ENCODE measurements at places on chromosomes 5 and 9. TPM values are rescaled to one million over a fixed set of nuclear protein-coding genes. Genes with fewer than 3 reads are reported as not detected.

DMRT3 gene
- not detected for total RNA-seq

DNA sequence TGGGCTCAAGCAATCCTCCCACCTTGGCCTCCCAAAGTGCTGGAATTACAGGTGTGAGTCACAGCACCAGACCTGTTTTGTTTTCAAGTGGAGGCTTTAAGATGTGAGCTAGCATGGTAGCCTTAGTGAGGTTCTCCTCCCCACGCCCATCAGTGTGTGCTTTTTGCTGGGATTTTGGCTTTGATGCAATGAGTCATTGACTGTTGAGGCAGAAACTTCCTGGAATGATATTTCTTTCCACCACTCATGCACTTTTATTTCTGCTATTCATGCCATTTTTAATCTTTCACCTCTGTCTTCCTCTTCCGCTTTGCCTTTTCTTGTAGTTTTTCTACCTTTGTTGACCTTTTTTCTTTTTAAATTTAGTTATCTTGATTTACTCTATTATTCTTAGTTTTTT, 4.2 kb upstream of the NFIL3 start:
- no peak for DNase-seq

DNA sequence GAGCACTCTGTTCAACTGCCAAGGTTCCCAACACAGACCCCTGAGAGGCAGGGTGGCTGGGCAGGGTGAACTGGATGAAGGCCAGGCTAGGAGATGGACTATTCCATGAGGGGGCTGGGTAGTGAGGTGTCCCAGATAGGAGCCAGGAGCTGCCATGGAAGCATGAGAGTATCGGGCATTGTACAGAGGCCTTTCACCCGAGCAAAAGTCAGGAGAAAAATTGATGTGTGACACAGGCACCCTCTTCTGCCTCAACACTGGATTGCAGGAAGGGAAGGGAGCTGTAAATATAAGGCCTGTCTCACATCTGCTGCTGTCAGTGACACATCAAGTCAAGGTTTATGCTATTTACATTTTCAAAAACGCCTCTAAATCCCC, 74.6 kb downstream of the UBAP1 start:
- no peak for DNase-seq

PCDHA1 gene
- not detected for total RNA-seq

PTGES gene
- total RNA-seq: 4.8 TPM

DNA sequence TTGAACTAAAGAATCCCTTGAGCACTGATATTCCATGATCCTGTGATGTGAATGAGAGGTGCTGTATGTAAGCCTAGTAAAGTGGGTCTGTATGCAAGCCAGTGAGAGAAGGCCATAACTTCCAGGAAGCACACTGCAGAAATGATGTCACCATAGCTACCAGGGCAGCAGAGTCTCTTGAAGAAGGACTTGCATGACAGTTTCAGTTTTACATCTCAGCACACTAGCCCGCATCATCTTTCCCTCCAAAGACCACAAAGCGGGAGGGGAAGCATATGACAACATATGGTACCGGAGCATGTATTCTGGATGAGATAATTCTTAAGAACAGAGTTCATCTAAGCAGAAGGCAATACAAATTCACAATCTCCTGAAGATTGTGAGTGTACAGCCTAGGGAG, 37.6 kb upstream of the MAST4 start:
- DNase-seq: no peak

DNA sequence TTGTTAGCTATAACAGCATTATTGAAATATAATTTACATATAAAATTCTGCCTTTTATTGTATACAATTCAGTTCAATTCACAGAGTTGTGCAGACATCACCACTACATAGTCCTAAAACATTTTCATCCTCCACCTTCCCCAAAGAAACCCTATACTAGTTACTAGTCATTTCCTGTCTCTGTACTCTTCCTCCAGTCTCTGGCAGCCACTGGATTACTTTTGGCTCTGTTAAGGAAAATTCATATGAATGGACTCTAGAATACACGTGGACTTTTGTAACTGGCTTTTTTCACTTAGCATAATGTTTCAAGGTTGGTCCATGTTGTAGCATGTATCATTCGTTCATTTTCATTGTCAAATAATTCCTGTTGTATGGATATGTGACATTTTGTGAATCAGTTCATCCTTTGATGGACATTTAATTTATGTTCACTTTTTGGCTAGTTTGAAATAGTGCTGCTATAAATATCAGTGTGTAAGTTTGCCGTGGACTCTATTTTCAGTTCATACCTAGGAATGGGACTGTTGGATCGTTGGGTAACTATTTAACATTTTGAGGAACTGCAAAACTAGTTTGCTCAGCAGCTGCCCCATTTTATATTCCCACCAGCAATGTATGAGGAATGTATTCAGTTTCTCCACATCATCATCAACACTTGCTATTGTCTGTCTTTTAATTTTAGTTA, 9.7 kb downstream of the ICE1 start:
- DNase-seq: no peak

DNA sequence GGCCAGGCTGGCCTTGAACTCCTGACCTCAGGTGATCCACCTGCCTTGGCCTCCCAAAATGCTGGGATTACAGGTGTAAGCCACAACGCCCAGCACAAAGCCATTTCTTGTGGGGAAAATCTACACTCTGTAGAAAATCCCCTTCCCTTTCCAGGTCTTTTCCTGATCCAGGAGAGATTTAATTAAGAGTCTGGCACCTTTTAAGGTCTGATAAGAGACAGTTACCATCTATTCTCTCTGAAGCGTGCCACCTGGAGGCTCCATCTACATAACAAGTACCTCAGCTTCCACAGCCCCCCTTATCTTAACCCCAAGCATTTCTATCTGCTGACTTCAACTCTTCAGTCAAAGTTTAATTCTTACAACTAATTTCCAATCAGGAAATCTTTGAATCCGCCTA, 71.4 kb upstream of the CDK20 start:
- DNase-seq: no peak

ORM2 gene
- total RNA-seq: not detected

DNA sequence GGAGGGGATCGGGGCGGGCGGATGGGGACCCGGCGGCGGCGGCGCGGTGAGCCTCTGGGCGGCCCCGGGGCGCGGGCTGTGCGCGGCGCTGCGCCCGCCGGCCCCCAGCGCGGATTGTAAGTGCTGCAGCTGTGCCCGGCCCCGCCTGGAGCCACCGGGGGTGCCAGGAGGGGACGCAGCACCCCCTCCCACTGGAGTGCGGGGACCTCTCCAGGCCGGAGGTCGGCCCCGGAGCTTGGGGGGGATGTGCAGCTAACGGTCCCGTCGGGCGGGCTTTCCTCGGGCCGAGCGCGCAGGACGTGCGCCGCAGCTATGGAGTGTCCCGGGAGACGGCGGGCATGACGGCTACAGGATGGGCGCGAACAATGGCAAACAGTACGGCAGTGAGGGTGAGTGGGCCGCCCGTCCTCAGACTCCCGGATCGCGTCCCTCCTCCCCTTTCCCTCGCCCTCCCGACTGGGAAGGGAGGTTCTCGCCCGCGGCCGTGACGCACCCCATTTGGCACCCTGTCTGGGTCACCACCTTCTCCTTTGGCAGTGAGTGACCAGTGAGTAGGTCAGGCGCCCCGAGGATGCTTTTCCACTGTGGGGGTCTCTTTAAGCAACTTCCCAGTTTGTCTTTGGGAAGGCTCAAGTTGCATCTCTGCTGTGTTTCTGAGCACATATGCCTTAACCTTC, 483 bp downstream of the FBXL7 start:
- DNase-seq: peak; percentile 84

ENG gene
- 131 TPM for total RNA-seq

DNA sequence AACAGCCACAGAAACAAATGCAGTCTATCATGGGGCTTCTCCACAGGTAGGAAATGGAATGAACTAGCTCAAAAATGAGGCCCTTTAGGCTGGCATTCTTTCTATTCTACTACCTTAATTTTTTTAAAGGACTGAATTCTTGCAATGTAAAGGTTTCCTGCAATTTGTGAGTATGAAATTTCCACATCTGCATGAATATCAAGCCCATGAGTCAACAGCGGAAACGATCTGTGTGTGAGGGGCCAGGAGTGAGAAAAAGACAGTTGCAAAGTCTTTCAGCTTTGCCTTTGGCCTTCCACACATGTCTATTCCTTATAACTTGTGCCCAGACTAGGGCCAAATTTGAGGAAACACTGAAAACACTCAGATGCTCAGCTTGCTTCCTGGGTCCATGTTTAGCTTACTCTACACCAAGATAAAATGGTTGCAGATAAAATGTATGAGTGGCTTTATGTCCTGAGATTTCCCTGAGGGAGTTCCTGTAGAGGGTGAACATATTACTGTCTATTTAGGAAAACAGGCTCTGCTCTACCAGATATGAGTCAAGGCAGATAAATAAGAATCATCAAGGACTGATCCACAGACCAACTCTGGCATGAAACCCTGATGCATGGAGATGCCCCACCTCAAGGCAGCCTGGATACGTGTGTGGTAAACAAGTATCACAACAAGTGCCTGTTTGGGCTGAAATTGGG, 46.5 kb downstream of the RETREG1 start:
- DNase-seq: no peak

DNA sequence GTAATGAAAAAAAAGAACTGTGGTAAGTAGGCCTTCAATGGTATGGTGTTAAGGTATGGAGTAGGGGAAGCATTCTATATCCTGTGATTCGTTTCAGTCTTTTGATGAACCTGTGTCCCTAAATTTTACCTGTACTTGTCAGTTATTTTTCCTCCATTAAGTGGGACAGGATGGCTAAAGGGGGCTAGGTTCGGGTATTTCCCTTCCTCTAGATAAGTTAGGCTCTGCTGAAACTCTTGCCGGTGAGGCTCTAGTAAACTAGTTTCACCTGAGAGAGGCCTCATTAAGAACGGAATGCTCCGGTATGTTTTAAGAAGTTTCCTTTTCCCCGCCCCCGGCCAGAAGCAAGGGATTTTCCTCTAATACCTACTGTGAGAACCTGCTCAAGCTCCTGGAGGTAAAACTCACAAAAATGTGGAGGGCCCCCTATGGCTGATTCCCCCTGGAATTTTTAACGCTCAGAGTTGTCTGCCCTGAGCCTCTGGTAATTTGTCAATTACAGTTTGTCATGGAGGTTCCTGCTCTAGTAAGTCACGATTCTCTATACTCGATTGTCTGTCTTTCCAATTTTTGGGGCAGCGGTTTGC, 87.7 kb downstream of the MACIR start:
- no peak for DNase-seq

FGF10 gene
- 4.4 TPM for total RNA-seq

- DNase-seq: peak; percentile 85
Observed at GRCh38 chr5:180315762-180316212, 23.9 kb upstream of the MAPK9 start.

- no peak for DNase-seq
Observed at GRCh38 chr9:96344458-96345180, 38.9 kb downstream of the SLC35D2 start.

GRCh38 chr9:95505717-95506427, 10.9 kb downstream of the PTCH1 start:
- DNase-seq: peak; percentile 73

HMCN2 gene
- 5.7 TPM for total RNA-seq

LHX3 gene
- total RNA-seq: not detected

ADAMTS16 gene
- total RNA-seq: not detected

DNA sequence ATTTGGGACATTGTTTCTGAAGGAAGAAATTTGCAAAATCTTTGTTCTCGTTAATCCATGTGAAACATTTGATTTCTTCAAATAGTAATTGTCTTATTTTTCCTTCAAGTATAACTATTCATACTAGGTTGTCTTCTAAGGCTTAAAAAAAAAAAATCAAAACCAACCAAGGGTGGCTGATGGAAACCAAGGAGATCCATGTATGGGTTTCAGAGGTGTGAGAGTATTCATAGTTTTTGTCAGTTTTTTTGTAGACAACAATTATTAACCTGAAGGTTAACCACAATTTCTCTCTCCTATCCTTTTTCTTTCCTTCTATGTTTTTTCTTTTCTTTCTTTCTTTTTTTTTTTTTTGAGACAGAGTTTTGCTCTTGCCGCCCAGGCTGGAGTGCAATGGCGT, 35.4 kb downstream of the KDM4C start:
- DNase-seq: no peak

GRCh38 chr5:95873351-95873750, 50.8 kb upstream of the GLRX start:
- no peak for DNase-seq

DNA sequence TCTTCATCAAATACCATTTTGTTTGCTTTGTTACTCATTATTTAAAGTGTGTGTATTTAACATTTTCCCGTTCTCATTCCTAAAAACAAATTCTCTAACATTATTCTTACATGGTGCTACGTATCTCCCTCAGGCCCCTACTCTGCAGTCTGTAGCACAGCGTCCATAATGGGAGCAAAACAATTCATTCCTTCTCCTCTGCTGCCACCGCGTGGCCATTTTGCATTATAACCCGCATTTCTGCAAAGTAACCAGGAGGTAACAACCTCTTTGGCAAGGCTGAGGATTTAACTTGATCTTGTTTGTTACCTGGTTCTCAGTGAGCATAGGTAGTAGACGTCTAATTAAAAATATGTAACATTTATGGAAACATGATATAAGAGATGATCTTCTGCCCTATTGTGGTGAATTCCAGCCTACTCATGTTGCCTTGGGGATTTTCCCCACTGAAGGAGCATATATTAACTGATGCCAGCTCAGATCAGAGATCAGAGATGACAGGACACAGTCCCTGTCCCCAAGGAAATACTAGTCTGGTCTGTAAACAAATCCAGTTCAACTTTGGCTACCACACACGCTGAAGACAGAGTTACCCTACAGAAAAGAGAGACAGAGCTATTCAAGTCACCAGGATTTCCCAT, 10.5 kb downstream of the OR1K1 start:
- no peak for DNase-seq

DNA sequence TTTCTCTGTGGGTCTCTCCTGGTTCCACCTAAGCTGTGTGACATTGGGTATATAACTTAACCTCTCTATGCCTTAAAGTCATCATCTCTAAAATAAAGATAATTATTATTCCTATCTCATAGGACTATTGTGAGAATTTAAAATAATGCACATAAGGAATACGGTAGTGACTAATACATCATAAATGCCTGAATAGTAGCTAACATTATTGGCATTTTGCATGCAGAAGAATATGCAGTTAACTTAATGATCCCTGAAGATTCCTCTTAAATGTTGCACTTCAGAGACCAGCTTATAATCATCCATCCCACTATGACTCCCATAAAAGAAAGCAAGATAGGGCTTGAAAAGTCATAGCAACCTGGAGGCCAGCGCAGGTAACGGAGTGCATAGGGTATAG, 32.4 kb downstream of the OXCT1 start:
- no peak for DNase-seq

GRCh38 chr9:13160051-13160450, 119.4 kb downstream of the MPDZ start:
- DNase-seq: no peak
